Stimulated activated CD8-positive, alpha-beta memory T cell treated with anti-CD3 and anti-CD28 coated beads, Interleukin-15, amount 100 ng/mL, for 24 hours (primary cell): ENCODE measurements at places on chromosomes 5 and 9.

DNA sequence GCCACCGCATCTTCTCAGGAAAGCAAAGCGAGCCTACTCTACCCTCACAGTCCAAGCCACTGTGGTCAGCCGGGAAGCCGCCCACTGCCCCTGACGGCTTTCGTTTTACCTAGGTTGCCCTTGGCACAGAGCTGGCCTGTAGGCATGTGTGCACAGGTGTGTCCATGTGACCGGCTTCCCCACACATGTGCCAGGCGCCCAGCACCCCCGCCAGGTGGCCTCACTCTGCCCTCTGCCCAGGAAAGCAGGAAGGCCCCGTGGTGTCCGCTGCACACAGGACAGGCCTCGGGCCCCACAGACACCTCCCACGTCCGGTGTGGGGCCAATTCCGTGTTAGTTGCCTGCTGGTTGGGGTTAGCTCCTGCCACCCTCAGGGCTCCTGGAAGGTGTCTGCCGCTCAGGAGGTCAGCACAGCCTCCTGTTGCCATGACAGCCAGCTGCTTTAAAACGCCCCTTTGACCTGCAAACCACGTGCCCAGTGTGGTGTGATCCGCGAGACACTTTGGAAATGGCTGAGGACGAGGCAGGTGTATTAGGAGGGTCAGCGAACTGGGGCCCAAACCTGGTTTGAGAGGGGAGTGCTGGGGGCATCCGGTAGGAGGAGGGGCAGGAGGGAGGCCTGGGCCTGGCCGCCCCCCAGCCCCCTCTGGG is 28.7 kb downstream of the TPPP start:
- DNase-seq, result no peak

GRCh38 chr5:181189363-181189961 is 15.5 kb downstream of the TRIM7 start:
- no peak for DNase-seq

- no peak for DNase-seq
These were observed 5.1 kb upstream of the RALGDS start for GRCh38 chr9:133125941-133126696.

DNA sequence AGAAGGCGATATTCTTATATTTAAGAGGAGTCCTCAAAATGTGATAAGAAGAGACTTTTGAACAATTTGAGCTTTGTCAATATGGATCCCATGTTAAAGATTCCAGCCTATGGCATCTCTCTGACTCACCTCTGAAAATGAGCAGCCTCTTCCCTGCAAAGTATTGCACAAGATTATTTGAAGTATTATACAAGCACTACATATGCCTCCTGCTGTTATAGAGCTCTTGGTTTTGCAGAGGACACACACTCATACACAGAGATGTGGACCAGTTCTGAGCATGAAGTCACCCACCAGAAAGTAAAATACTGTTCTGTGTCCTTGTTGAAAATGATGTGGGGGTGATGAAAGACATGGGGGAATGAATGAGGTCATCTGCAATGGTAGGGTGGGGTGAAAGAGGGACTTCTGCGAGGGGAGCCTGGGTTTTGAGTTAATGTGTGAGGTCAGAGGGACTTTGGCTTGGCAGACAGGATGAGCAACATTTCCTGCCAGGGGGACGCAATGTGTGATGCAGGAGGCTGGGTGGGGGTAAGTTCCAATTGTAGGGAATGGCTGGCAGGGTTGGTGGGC is 25.8 kb downstream of the FBXL7 start:
- no peak for DNase-seq

GRCh38 chr9:21696411-21696871 is 106.0 kb upstream of the MTAP start:
- DNase-seq, result no peak

- no peak for DNase-seq
These were observed 46.7 kb downstream of the GARNL3 start for GRCh38 chr9:127311239-127311741.

DNA sequence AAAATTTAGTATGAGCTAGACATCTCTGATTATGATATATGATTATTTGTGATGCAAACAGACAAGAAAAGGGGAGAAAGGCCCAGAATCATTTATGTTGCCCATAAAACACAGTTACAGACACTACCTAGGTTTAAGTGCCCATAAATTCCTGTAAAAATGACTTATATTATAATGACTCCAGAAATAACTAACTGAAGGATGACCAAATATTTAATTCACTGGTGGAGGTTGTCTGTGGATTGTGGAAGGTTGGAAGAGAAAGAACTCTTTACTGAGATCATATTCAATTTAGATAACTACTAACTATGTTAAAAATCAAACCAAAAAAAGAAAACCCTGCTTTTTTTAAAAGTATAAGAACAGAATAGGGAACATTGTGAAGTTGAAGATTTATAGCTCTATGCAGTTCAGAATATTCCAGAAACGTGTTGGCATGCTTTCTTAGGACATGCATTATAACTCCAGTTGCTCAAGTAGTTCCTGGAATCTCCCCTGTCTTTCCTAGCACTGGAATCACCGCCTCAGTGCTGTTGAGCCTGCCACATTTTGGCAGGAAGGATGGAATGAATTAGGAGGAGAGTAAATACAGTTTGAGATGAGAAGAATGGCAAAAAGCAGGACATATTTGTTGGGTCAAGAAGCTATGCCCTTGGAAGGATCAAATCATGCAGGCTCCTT is 72.0 kb upstream of the PAPPA start:
- DNase-seq, result no peak

- DNase-seq, result no peak
These were observed 70.4 kb upstream of the SNX2 start for GRCh38 chr5:122704247-122705036.
